ENCODE measurements at places on chromosomes 1 and 21. TPM values are rescaled to one million over a fixed set of nuclear protein-coding genes. Genes with fewer than 3 reads are reported as not detected.

DNA sequence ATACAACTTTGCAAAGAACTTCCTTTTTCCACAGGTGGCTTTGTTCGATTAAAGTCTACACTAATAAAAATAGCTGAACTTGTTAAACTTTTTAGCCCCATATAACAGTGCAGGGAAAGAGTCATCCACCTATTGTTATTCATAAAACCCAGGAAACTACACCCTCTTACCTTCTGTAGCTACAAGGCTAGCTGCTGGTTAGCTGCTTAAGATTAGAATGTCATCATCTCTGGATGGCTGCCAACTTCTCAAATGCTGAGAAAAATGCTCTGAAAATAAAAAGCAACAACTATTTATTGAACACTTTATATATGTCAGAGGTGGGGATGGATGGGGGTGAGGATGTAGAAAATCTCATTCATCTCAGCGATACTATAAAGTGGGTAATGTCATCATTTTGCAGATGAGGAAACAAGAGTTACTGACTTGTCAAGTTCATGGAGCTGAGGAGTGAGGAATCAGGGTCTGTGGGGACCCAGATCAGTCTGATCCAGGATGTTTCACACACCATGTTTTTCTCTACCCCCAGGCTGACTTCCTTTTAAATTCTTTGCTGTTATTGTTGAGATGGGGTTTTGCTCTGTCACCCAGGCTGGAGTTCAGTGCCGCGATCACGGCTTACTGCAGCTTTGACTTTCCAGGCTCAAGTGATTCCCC lies 17.1 kb downstream of the ATP5PF start:
- no peaks in the 10 kb centered on the region for H3K27me3 ChIP-seq
- peaks cover 6% of the 10 kb centered on the region for H3K4me1 ChIP-seq
- peaks cover 14% of the 10 kb centered on the region for H3K36me3 ChIP-seq
- H3K27ac ChIP-seq = no peak overlapping the region
- H3K4me3 ChIP-seq = no peak overlapping the region

DNA sequence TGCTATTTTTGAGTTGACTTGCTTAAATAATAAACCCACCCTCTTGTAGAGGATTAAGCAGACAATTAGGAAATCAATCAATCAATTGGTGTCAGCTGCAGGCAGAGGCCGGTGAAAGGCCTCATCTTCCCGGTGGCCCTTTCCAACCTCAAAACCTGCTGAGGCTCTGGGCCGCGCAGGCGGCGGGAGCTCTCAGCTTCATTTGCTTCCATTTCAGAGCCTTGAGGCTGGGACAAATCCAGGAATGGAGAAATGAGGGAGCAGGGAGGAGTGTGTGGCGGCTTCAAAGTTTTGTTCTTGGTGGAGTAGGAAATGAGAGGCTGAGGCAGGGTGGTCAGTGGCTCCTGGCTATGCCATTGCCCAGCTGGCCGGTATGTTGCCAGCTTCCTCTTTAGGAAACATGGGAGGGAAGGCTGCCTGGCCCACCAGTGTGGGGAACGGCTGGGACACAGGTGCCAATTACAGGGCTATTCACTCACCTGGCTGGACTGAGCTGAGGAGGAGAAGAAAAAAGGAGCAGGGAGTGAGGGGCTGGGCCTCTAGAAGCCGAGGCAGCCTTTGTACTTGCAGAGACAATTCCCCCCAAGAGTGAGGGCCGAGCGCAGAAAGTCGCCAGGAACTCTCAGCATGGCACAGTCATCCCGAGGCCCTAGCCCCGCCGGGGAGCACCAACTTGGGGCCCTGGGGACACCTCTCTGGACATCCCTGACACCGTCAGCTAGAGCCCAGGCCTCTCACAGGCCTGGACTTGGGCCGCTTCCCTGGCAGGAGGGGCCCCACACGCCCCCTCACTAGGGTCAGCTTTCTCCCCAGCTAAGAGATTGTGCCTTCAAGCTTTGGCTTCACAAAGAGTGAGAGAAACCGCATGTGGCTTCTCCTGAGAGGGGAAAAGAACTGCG lies 4.4 kb downstream of the POU3F1 start:
- H3K36me3 ChIP-seq = peaks cover 1% of the 10 kb centered on the region
- no peak overlapping the region for H3K27ac ChIP-seq
- peaks cover 11% of the 10 kb centered on the region for H3K27me3 ChIP-seq
- H3K4me3 ChIP-seq = no peak overlapping the region
- peaks cover 26% of the 10 kb centered on the region for H3K4me1 ChIP-seq

DNA sequence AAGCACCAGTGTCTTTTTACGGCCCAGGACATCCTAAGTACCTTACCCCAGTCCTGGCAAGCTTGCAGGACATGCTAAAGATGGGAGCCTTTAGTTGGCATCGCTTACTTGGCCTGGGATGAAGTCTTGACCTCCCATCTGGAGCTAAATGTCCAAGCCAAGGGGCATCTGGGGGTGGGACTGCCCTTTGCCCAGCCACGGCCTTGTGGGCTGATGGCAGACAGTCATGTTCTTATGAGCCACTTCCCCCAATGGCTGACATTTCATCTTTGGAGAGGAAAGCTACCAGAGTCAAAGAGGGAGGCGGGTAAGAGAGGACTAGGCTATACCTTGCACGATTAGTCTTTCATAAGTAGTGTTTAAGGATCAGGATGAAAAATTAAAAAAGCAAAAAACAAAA lies 32.2 kb downstream of the OPTC start:
- no peaks in the 10 kb centered on the region for H3K27me3 ChIP-seq
- peaks cover 65% of the 10 kb centered on the region for H3K4me1 ChIP-seq
- H3K27ac ChIP-seq = no peak overlapping the region

DNA sequence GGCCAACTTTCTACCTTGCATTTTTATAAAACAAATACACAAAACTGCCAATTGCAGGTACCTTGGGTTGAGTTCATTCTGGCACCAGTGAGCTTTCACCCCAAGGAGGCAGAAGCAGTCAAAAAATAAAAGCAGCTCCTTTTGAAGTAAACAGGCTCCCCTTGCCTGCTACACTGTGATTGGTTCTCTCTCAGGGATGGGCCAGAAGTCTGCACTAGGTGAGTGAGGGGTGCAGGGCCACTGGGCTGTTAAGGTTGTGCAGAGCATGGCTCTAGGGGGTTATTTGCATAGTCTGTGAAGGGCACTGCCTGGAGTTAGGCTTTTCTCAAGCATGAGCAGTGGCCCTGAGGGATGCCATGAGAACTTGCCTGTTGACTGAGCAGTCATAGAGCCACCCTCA lies 39.1 kb downstream of the AKNAD1 start:
- peak overlapping the region; percentile 100 for H3K27ac ChIP-seq
- H3K4me3 ChIP-seq = peak overlapping the region; percentile 31
- H3K4me1 ChIP-seq = peaks cover 55% of the 10 kb centered on the region

GRCh38 chr1:150362721-150363425 lies 1.1 kb upstream of the RPRD2 start:
- peaks cover 28% of the 10 kb centered on the region for H3K4me1 ChIP-seq
- no peaks in the 10 kb centered on the region for H3K36me3 ChIP-seq
- DNase-seq = no peak
- peak overlapping the region; percentile 76 for H3K4me3 ChIP-seq
- H3K27ac ChIP-seq = peak overlapping the region; percentile 100

DNA sequence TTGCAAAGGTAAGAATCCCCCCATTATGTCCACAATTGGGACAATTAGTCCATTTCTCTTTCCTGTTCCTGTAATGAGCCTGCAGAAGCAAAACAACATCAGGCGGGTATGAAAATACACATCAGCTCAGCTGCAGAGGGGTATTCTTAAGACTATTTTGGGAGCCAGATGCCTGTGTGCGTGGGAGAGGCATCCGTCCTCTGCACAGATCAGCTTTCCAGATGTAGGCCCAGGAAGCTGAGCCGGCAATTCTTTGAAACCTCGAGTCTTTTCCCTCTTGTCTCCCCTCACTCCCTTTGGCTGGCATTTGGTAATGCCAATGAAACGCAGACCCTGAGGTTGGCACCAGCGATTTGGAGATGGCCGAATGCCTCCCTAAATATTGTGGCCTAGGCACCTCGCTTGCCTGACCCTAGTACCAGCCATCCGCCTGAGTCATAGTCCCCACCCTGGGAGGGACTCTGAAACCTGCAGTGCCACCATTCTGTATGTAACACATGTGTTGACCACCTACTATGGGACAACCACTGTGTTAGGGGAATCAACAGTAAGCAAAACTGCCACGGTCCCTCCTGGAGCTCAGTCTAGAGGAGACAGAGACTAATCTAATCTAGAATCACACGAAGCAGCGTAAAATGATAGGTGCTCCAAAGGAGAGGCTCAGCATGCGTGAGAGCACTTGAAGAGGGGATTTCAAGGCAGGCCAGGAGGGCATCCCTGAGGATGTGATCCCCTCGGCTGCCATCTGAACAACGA lies 603.0 kb downstream of the MATN1 start:
- H3K4me3 ChIP-seq = no peak overlapping the region

Gene GSTM5
- total RNA-seq = not detected

All from chondrocyte (in vitro differentiated cells).